ENCODE measurements at places on chromosomes 2 and 18.

DNA sequence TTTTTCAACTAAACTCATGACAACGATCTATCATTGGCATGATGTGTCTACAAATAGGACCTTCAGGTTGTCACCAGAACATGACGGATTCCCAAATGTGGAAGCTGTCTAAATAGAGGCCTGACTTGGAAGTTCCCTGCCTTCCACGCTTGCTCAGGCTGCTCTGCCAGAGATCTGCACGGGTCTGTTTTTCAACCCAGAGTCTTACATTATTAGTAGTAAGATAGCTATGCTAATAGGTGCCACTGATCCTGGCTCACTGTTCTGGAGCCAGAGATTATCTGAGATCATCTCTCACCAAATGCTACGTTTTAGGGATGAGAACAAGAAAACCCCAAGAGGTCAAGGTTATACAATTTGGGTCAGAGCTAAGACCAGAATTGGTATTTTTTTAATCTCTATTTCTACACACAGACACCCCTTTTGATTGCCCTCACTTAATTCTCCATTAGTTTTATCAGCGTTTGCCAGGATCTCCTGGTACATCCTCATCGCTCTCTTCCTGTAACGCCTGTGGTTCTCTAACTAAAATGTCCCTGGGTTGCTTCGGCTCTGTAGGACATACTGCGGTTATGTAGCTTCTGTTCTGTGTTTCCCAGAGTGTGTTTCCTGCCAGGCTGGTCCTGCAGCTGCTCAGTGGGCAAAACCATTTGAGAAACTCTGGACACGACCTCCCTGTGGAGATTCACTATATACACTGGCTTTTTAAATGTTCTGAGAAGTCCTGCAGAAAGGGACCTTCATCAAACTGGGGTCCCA is 5.7 kb downstream of the CDC42EP3 start:
- DNase-seq = no peak

- peak; percentile 78 for DNase-seq
Measured at GRCh38 chr2:98541906-98542305, 66.4 kb downstream of the COA5 start.

DNA sequence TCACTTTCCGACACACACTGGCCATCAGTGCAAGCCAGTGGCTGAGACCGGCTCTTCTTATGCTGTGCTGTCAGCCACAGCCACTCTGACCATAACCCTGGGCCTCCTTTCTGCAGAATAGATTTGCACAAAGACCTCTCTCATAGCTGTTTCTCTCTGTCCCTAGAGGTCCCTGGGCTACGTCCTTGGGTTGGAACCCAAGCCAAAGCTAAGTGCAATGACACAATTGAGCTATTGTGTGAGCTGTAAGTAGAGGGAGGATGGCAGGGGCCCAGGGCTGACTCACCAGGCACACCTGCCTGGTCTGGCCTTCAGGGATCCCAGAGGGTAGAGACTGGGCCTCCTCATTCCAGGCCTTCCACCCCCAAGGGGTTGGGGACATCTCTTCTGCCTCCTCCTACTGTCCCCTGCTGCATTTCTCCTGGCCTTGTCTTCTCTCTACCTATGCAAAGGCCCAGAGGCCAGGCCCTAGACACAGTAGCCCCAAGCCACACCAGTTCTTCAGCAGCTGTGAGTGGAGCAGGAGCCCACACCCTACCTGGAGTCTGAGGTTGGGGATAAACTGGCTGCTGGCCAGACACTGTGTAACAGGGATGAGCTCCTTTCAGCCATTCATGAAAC is 174.6 kb downstream of the NCK2 start:
- no peak for DNase-seq

- DNase-seq = peak; percentile 93
Measured at GRCh38 chr18:77065221-77065981, 67.2 kb downstream of the MBP start.

DNA sequence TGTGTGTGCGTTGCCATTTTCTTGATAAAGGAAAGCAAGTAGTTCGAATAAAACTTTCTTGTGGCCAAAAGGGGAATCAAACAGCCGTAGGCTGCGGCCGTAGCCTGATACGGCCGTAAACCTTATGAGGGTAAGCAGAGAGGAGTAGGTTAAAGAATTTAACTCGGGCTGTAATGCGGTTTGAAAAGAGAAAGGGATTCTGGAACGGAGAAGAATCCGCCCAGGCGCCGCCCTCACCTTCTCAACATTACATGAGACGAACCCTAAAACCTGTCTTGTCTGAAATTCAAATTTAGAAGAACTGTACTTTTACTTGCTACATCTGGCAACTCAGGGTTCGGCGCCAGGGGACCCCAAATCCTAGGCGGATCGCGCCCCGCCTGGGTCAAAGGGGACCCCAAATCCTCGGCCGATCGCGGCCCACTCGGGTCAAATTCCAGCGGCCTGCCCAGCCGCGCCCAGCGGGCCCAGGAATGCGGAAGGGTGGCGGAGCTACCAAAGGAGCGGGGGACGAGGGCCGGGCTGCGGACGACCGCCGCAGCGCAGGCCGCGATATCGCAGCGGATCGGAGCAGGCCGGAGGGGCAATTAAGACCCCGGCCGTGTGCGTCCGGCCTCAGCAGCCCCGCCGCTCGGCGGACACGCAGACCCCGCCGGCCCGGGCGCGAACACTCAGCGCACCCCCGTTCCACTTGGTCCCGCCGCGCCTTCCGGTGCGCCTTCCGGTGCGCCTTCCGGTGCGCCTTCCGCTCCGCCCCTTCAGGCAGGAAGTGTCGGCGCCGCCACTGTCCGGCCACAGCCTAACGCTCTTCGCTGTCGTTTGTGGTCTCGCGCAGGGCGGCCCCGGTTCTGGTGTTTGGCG is at the start of gene MYL12B:
Gene MYL12B, plus strand, starts transcription at position 761 of the 861 bp plus-strand sequence. CDS start 10,766 bp downstream, outside the sequence.
- DNase-seq = peak; percentile 90

- DNase-seq = no peak
Measured at GRCh38 chr2:222611684-222612083, 44.2 kb downstream of the FARSB start.

Data from suppressor macrophage (primary cell).